Adrenal gland (tissue), 19 donors: ENCODE measurements at places on chromosomes 16 and 17. TPM values are rescaled to one million over a fixed set of nuclear protein-coding genes. Genes with fewer than 3 reads are reported as not detected.

The OR4D2 gene
- total RNA-seq = not detected

DNA sequence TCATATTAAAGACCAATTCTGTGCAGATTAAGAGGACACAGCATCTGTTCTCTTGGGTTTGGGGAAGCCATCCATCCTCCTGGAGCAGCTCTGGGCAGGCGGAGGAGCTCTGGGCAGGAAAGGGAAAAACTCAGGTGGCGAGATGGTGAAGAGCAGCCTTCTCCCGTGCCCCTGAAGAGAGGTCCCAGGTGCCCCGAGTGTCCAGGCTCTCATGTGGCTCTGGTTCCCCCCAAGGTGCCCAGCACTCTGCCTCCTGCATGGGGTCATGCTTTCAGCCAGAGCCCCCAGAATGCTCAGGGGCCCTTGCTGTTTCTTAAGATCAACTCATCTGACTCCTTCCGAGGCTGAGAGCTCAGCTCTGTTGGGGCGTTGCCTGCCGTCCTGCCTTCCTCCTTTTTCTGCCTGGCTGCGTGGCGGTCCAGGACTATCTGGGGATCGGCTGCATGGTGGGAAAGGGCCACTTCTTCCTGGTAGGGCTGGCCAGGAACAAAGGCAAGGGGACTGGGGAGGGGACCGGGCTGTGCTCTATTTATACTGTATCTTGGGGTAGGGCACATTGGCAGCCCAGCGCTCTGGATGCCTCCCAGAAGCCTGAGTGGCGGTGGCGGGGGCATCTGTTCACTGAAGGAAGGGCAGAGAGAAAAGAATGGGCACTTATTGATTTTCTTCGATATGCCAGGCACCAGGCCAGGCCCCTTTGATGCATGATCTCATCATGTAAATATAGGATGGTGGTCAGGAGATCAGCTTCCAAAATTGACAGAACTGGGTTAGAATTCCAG lies 103.2 kb upstream of the SDK2 start:
- no peak for DNase-seq

DNA sequence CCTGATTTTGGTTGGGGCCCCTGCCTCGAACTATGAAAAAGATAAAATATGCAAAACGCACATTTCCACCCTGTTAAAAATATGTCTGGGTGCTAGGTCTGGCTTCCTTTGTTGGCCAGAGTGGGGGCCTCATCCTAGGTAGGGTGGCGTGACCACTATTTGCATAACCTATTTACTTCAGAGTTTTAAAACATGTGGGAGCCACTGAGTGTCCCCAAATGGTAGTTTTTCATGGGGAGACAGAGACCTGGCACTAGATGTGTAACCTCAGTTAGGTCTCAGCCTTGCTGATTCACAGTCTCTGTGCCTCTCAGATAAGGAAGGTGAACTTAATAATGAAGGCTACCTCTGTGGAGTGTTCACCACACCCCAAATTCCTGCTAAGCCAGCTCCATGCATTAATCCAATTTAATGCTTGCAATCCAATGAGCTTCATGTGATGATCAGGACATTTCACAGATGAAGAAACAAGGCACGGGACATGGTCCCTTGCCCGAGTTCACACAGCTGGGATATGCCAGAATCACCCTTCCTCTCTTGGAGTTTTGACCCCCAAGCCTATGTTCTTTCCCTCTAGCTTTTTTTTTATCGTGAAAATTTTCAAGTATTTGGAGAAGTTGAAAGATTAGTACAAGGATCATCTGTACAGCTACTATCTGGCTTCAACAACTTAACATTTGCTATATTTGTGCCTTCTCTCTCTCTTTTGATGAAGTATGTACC lies 103.4 kb downstream of the IRF8 start:
- DNase-seq = no peak

DNA sequence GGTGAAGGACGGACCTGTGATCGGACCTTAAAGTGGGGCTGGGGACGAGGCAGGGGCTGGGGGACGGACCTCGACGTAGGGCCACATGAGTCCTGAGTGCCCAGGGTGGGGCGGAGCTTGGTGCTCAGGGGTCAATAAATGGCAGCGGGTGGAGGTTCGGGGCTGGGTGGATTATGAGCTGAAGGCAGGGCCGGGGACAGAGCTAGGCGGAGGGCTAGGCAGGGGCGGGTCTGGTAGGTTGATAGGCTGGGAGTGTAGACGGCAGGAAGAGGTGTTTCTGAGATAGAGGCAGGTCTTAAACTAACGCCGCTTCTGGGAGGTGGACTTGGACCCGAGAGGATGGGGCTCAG lies 733 bp downstream of the CHRNB1 start:
- DNase-seq = no peak
